ENCODE measurements at places on chromosomes 13 and 19.

- no peak for DNase-seq
Measured at GRCh38 chr19:50480281-50481111, 3.8 kb upstream of the GARIN5A start.

- DNase-seq: no peak
Measured at GRCh38 chr13:45276913-45277312, 64.1 kb downstream of the TPT1 start.

DNA sequence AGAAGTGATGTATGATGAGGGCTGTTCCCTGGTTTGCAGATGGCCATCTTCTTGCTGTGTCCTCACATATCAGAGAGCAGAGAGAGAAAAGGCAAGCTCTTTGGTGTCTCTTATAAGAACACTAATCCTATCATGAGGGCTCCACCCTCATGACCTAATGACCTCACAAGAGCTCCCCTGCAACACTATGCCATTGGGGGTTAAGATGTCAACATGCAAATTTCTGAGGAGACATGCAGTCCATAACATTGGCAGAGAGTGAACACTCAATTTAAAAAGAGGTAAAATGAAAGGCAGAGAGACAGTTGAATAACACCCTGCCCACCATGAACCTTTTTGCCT, 10.9 kb downstream of the FAM187B start:
- DNase-seq: no peak

GRCh38 chr19:35703343-35703742, 1.0 kb upstream of the ZBTB32 start:
- no peak for DNase-seq
